ENCODE measurements at places on chromosomes 3 and 15.

DNA sequence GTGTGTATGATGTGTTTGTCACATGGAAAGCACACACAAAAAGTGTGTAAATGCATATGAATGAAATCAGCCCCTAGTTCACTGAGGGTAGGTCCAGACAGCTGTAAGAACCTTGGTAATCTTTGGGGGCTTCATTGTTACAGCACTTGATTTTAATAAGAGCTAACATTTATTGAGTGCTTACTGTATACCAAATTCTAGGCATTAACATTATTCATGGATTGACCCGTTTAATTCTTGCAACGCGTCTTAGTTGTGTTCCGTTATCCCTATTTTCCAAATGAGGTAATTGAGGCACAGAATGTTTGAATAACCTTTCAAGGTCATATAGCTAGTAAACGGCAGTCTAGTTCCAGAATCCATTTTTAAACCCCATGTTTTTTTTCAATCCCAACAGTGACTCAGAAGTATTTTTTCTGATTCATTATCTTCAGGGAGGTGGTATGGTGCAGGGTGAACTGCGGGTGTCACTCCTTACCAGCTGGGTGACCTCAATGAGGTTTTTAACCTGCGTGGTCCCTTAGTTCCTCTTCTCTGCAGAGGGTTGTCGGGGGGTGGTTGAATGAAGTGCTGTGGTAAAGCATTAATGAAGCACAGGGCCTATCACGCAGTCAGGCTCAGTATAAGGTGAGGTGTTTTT is 14.2 kb downstream of the RAB8B start:
- DNase-seq: peak; percentile 28

DNA sequence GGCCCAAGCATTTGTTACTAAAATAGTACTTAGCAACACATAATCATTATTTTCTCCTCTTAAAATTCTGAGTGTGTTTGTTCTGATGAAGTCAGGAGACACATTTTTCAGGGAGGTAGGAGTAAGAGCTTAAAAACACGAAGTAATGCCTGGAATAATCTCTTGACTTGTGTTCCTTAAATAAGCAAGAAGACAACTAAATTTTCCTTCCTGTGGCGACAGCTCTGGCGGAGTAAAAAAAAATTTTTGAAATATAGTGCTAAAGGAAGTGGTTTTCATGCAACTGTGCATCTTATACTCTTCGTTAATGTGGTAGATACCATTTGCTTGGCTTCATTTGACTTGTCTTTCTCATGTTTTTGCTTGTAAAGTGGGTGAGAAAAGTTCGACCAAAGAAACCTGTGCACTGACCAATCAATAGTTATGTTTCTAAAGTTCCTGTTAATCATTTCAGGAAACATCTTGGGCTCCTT is 11.1 kb upstream of the MBNL1 start:
- DNase-seq: no peak

- no peak for DNase-seq
These were observed 2.3 kb downstream of the FEZF2 start for GRCh38 chr3:62370858-62371719.

DNA sequence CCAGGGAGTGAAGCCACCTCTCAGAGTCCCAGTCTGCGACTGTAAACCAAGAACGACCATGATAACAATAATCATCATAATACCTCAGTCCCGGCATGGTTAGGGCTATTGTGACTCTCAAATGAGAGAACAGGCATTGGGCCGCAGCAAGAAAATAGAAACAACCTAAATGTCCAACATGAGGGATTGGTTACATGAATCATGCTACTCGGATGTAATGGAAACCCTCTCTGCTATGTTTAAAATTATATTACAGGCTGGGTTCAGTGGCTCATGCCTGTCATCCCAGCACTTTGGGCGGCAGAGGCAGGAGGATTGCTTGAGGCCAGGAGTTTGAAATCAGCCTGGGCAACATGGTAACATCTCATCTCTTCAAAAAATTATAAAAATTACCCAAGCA is 2.8 kb downstream of the CPN2 start:
- DNase-seq: no peak

DNA sequence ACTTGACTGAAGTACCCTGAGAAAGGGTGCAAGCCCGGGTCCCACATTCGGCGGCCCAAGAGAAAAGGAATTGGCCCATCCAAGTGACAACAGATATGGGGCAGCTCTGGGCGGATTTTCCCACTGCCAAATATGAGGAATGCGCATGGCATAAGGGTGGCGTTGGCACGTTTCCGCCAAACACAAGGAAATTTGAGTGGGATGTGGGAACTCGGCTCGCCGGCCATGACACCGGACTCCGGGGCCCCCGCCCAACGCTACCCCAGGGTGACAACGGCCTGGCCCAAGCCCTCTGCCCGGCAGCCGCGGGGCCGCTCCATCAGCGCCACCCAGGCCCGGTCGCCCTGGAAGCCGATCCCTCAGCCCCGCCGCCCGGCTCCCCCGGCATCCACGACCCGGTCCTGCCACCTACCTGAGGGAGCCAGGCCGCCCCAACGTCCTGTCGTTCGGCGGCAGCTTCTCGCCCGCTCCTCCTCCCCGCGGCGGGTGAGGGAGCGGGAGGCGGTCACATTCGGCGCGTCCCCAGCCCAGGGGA is 449 bp downstream of the RAF1 start:
- no peak for DNase-seq

DNA sequence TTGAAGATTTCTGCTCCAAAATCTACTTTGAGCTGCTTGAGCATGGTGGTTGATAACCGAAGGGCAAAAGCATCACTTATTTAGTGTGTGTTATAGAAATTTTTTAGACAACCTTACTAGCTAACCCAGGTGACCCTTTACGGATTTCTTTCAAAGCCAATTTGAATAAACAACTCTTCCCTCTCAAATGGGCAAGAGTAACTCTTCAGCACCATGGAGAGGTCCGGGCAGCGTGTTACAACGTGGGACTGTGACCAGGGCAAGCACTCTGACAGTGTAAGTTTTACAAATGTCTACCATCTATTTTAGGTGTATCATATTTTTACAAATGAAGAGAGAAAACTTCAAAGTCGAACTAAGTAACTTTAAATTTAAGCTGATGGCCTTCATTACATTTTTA is 471.8 kb downstream of the MFSD1 start:
- DNase-seq: no peak

DNA sequence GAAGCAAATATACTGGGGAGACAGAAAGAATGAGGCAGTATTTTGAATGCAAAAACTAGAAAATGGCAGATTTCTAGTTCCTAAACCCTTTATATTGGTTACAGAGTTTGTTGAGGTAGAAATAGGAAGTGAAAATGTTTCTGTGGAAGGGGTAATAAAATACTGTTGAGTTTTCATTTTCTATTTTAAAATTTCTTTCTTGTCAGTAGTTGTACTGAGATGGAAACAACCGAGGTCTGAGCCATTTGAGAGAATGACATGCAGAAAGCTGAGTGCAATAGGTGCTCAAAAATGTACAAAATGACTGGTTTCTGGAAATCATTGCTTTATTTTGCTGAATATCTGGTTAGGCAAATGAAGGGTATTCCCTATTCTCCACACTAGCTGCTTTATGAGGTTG is 361.4 kb downstream of the CHL1 start:
- DNase-seq: no peak

DNA sequence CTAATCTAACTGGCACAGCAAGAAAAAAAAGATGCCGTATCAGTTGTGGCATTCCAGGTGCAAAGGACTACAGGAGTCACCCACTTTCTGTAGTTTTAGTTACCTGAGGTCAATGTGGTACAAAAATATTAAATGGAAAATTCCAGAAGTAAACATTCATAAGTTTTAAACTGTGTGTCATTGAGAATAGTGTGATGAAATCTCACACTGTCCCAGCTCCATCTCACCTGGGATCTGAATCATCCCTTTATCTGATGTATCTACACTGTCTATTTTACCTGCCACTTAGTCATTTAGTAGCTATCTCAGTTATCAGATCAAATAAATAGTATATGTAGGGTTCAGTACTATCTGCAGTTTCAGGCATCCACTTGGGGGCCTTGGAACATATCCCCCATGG is 26.7 kb downstream of the GBE1 start:
- no peak for DNase-seq

- DNase-seq: no peak
These were observed 238.7 kb upstream of the BHLHE40 start for GRCh38 chr3:4740397-4741105.

DNA sequence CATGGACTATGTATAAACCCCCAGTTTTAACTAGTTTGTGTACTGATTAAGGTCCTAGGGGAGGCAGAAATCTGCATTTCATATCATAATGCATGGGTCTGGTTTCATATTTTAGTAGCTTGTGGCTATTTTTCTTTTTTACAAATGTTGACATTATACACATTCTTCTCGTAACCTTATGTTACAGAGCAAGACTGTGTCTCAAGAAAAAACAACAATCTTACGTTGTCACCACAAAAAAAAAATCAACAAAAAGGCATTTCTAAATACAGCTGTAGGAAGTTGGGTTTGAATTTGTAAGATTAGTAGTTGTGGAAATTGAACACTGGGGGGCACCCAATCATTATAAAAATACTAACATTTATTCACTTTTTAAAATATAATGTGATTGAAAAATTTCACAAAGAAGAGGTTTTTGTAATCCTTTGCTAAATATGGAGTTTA is 17.9 kb downstream of the SERP1 start:
- DNase-seq: no peak

GRCh38 chr15:84946772-84947489 is 34.7 kb upstream of the PDE8A start:
- DNase-seq: no peak

GRCh38 chr3:71753701-71754609 is at the start of gene GPR27:
GPR27 (plus strand) TSS chr3:71753855; CDS start chr3:71754050, 195 bp downstream.
- no peak for DNase-seq

- DNase-seq: no peak
These were observed 203.2 kb downstream of the CGGBP1 start for GRCh38 chr3:87855616-87856015.

GRCh38 chr3:60877188-60877587 is 374.1 kb downstream of the FHIT start:
- no peak for DNase-seq

GRCh38 chr3:103513003-103513402 is 1078.2 kb downstream of the ZPLD1 start:
- DNase-seq: no peak

DNA sequence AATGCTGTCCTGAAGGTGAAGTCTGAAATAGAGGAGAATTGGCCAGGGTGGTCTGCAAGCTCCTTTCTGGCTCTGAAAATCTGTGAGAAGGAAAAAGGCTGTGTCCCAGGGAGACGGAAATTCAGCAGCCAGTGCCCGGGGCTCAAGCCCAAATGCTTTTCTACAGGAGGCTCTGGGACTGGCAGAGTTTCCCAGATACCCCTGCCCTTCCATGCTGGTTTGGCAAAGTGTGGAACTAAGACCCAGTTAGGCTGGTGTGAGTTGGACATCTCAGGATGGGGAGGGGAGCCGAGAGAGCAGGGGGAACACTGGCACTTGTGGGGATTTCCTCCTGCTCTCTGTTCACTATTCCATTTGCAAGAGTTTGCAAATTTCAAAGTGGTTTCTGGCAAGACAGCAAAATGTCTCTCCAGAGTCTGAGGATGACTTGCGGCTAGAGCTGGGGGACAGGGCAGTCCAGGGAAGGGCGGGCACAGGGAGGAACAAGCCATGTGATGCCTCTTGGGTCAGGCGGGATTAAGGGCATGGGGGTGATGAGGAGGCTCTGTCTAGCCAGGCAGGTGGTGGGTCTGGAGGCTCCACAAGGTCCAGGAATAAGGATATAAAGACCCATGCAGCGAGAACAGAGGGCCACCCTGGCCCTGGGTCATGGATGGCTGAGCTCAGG is 152.3 kb downstream of the RAB11A start:
- DNase-seq: no peak

GRCh38 chr15:65400760-65401610 is 21.8 kb downstream of the IGDCC4 start:
- peak; percentile 16 for DNase-seq

All from stimulated activated CD8-positive, alpha-beta memory T cell treated with anti-CD3 and anti-CD28 coated beads, Interleukin-12 subunit alpha, Interleukin-12 subunit beta, amount 100 ng/mL, for 1 hour (primary cell).